ENCODE measurements at places on chromosomes 6 and 20.

- DNase-seq: peak; percentile 97
These were observed 4.5 kb upstream of the TAF8 start for GRCh38 chr6:42045538-42046460.

DNA sequence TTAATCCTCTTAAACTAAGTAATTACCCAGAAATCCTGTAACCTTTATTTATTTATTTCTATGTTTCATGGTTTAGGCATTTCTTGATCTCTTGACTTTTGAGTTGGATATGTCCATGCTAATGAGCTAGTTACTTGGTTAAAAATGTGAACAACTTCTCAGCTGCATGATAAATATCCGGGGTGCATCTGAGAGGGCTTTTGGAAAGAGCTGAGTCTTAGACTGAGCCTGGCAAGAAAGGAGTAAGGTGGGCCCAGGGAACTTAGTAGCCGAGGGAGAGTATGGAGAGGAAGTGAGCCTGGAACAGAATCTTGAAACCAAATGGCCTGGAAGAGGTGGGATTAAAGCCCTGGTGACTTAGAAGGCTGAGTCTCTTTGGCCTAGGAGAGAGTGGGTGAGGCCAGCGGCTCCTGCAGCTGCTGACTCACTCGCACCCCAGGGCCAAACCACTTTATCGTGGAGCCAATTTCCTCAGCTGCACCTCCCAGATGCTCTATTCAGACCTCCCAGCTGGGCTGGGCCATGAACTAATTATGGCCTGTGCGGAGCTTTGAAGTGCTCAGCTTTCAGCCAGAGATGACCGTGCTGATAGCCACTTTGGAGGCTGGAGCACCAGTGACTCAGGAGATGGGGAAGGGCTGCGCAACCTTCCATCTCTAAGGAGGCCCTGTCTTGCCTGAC, 19.1 kb downstream of the TGM3 start:
- peak; percentile 76 for DNase-seq

GRCh38 chr6:135994857-135995544, 143.5 kb downstream of the PDE7B start:
- peak; percentile 89 for DNase-seq

DNA sequence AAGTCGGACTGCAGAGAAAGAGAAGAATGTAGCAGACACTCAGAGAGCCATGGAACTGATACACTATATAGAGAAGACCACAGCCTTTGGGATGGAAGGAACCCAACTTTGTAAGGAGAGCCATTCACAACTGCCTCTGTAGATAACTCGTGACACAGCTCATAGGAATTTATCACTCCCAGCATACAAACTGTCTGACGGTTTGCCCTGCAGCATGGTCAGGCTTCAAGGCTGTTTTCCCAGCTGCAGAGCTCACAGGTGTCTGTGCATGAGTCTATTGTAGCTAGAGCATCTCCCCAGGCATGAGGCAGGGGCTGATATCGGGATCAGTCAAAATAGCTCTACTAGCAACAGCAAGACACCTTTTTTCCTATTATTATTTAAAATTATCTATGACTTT, 130.5 kb upstream of the DTNBP1 start:
- peak; percentile 63 for DNase-seq

DNA sequence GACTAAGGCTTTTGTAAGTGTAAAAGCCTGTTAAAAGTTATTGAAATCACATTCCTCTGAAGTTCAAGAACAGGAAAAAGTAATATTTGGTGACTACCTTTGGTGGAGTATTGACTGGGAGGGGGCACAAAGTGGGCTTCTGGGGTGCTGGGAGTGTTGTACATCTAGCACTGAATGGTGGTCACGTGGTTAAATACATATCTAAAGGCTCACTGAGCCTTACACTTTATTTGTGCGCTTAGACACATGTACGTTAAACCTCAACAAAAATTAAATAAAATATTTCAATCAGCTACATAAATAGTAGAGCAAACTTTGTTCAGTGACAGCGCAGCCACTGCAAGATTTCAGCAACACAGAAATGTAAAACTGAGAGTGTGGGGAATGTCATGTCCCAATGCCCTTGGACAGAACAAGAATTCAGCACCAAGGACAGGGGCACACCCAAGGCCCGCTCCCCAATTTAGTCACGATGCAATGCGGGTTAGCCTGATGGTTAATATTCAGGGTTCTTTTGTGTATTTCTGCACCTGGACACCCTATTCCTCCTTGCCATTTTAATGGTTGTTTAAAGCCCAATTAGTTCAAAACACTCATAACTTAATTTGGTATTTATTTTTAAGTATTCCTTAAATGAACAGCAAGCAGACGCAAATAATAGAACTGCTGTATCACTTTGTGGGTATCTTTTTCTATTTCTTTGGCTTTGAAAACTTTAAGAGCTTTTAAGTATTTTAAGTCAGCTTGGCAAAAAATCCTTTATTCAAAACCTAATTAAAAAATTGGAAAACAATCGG, 37.4 kb downstream of the ANGPT4 start:
- DNase-seq: peak; percentile 11

- DNase-seq: no peak
These were observed 264.4 kb downstream of the HACE1 start for GRCh38 chr6:104595311-104595820.

GRCh38 chr20:10715035-10715434, 41.2 kb upstream of the JAG1 start:
- peak; percentile 70 for DNase-seq

GRCh38 chr6:63352069-63352543, 32.3 kb upstream of the LGSN start:
- DNase-seq: peak; percentile 46

DNA sequence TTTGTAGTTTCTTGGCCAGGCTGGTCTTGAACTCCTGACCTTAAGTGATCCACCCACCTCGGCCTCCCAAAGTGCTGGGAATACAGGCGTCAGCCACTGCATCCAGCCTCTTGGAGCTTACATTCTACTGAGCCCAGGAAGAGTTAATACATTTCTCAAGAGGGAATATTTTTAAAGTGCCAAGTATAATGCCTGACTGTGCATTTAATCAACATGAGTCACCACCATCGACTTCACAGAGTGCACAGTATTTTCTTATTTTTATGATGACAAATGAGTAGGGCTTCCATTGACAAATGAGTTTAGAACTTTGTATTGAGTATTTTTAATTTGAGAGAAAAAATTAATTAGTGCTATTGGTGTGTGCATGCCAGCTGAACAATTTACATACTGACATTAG, 72.2 kb downstream of the SASH1 start:
- peak; percentile 74 for DNase-seq

- DNase-seq: no peak
These were observed 4.3 kb downstream of the RPS12 start for GRCh38 chr6:132818404-132819359.

DNA sequence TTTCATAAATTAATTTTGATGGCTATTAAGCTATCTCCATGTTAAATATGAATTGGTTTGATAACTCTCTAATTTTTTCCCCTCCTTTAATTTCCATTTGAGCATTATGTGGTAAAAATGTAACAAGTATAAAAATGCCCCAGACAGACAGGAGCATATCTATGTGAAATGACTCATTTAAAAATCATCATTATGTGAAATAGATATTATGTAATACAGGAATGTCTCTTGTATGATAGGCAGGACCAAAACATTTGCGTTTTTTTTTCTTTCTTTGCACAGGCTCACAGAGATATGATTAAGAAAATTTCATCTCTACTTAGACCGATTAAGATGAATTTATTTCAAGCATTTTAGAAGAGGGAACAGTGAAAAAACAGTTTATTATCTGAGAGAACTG, 95.8 kb downstream of the AKAP7 start:
- no peak for DNase-seq

DNA sequence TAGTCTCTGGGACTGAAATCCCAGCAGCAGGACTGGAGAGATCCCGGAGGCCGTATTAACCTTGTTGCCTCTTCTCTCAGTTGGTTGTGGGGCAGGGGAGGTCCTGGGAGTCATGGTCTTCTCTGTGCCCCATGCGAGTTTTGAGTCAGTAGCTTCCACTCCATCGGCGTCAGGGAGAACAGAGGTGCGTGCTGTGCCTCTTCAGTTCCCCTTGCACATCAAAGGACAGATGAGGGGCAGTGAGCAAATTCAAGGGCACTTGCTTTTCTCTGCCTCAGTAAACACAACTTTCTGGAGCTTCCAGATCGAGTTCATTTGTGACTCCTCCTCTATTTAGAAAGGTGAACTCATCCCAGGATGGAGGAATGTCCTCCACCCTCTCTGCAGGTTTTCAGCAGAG, 48.6 kb downstream of the MOCS1 start:
- no peak for DNase-seq

DNA sequence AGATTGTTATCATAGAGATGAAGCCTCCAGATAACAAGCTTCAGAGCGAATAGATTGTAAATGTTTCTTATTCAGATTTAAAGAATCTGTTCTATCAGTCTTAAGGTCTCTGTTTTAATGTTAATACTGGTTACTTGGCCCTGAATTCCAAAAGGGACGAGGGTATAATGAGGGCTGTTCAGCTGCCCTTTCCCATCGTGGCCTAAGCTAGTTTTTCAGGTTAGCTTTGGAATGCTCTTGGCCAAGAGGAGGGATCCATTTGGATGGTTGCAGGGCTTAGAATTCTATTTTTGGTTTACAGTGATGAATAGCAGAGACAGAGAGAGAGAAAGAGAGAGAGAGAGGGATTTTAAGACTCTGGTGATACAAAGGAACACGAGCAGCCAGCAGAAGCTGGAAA, 62.8 kb upstream of the UFL1 start:
- no peak for DNase-seq

GRCh38 chr6:170162775-170163404, 128.0 kb downstream of the DLL1 start:
- DNase-seq: no peak

GRCh38 chr20:50294164-50295088, 103.8 kb downstream of the CEBPB start:
- no peak for DNase-seq

- DNase-seq: no peak
These were observed 177.2 kb downstream of the TSHZ2 start for GRCh38 chr20:53149148-53149889.

GRCh38 chr6:125753218-125753936, 3.9 kb downstream of the HEY2 start:
- DNase-seq: peak; percentile 56

DNA sequence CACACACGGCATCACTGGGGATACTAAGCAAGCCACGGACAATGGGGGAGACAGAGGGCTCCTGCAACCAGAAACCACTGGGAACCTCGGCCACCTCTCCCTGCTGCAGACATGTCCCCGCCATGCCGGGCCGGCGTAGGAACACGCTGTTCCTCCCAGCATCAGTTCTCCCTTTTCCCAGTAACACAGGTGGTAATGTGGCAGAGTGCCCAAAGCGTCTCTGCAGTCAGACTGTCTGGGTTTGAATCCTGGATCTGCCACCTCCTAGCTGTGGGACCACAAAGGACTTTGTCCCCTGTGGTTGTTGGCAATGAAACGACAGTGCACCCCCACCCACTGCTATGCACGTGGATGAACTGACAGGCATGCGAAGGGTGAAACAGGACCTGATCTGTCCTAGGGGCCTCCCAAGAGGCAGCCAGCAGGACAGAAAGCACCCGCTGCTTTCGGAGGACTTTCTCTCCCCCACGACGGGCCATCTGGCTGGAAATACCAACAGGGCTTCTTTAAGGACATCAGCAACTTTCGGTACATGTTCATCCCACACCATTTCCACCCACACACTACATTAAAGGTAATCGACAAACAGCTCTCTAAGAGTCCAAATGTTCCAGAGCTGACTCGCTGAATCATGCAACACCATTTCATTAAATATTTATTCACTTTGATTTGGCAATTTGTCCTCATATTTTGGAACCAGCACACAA, 74.1 kb downstream of the SULF2 start:
- no peak for DNase-seq

GRCh38 chr6:125279961-125280360, 21.8 kb downstream of the HDDC2 start:
- no peak for DNase-seq

DNA sequence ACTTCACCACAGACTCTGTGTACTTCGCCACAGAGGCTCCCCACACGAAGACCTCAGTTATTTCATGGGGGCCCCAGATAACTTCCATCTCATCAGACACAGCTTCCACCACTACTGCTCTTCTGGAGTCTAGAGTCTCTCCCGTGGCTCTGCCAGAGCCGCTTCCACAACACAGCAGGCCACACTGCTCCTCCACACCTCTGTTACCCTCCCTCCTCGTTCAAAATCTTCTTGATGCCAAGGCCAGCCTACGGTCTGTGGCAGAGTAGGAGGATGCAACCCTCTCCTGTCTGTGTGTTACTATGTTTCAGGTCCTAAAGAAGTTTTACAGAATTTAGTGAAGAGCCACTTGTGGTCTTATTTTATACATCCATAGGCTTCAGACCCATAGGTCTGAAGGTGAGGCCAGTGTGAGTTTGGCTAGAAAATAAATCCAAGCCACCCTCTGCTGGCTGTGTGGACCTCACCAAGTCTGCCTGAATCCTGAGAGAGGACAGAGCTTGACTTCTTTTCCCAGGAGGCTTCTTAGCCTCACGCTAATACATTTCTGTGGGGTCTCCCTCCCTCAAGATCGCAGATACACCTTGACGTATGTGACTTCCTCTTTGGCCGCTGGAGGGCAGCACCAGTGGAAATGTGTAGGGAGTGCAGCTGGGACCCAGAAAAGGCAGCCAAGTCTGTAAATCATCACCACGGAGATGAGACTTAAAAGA, 197.7 kb downstream of the FAXC start:
- DNase-seq: peak; percentile 13

DNA sequence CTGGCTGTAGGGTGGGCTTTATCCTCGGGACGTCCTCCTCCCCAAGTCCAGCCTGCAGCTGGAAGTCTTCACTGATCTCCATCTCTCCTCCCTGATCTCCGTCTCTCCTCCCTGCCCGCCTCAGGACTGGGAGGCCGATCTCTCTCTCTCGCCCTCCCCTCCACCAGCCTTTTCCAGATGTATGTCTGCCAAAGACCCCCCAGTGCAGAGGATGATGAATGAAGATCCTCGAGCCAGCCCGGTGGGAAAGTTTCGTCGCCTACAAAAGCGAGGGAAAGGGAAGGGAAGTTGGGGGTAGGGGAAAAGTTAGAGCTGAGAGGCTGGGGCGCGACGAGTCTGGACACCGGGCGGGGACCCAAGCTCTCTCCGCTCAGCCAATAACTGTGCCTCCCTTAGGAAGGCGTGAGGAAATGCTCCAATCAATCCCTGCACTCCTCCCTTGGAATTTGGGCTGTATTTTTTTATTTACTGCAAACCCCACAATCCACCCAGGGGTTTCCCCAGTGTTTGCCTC, 595 bp upstream of the SRF start:
- DNase-seq: no peak

- DNase-seq: peak; percentile 35
These were observed 158.0 kb downstream of the DST start for GRCh38 chr6:56484669-56485068.

- no peak for DNase-seq
These were observed 41.0 kb downstream of the WDR27 start for GRCh38 chr6:169660751-169661390.

DNA sequence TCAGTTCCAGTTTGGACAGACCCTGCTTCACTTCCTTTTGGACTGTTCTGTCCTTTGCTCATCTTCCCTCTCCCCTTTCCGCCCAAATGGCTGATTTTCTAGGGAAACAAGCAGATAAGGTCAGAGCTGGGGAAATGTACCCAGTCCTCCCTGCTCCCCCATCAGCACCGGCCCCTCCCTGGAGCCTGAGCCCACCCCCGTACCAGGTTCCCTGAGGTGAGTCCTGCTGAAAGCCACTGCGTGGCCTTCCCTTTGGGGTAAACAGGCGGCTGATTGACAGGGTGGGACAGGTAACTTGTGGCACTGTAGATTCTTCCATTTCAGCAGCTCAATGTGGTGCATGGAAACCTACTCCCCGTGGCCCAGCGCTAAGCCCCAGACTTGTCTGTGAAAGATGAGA, 70.5 kb downstream of the NPEPL1 start:
- no peak for DNase-seq

GRCh38 chr6:37868447-37868825, 48.9 kb downstream of the ZFAND3 start:
- DNase-seq: peak; percentile 49
